ENCODE measurements at places on chromosomes 5 and 9.

DNA sequence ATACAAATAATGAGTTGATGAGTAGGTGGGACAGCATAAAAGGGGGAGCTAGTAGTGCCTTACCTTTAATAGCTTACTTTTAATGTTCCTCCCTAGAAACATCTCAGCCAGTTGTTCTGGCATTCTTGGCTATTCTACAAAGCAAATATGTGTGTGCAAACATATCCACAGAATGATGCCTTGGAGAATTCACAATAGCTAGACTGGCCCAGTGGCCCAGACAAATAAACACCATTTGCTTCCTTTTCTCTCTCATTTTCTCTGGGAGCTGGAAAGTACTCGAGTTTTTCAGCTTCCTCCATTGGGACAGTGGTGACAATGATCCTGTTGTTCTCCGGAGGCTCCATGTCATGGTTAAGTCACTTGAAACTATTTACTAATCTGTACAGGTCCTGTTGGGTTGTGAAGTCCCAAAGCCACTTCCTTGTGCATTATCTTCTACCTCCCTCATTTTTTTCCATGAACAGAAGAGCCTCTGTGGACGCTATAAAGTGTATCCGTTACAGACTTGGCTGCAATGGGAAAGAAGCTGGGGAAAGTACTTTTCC is 122.9 kb downstream of the DMAC1 start:
- DNase-seq: no peak

DNA sequence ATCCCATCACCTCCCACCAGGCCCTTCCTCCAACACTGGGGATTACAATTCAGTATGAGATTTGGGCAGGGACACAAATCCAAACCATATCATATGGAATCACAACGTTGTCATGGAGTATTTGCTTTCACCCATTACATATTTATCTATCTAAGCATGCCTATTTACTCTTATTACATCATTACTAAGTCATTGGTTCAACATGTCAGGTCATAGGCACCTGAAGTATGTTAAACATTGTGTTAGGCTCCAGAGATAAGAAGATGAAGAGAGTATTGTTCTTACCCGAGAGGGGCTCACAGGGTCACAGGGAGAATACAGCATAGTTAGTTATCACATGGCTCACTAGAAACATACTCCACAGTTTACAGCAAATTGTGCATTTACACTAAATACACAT is 150.5 kb downstream of the TMEM161B start:
- no peak for DNase-seq

DNA sequence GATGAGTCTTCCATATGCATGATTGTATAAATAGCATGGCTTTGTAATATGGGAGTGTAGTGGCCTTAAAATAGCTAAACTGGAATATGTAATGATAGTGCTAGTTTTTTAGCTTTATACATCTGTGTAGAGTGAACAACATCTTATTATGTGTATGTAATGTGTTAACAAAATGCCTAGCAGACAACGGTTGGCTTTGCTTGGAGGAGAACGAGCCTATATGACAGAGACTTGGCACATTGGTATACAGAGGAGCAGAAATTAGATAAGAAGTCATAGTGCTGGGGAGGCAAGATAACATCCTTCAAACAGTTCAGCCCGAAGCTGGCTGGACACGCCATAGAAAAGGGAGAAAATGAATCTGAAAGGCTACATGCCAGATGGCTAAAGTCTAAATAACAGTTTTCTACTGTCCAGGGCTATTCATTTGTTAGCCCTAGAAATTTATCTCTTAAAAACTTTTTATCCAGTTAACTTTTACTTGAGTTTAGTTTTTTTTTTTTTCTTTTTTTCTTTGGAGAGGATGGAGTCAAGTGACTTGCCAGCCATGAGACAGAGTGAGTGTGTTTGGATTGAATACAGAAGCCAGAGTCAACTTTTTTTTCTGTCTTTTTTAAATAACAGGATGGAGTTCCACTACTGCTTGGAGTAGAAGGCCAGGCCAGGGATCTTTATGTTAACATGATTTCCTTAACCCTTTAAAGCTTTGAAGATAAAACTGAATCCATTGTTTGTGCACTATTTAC is 214.4 kb upstream of the ACTBL2 start:
- no peak for DNase-seq

GRCh38 chr5:42691413-42691937 is 65.1 kb upstream of the CCDC152 start:
- no peak for DNase-seq

DNA sequence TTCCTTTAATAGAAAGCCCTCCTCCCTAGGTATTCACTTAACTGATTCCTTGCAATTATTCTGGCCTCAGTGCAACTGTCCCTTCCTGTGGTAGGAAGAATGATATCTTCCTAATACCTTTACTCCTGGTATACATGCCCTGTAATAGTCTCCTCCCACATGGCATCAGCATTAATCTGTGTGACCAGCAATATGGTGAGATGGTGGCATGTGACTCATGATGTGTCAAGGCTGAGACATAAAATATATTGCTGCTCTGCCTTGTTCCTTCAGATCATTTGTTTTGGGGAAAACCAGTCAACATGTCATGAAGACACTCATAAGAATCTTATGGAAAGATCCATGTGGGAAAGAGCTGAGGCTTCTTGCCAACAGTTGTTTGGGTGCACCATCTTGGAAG is 149.1 kb upstream of the TRPM3 start:
- no peak for DNase-seq

DNA sequence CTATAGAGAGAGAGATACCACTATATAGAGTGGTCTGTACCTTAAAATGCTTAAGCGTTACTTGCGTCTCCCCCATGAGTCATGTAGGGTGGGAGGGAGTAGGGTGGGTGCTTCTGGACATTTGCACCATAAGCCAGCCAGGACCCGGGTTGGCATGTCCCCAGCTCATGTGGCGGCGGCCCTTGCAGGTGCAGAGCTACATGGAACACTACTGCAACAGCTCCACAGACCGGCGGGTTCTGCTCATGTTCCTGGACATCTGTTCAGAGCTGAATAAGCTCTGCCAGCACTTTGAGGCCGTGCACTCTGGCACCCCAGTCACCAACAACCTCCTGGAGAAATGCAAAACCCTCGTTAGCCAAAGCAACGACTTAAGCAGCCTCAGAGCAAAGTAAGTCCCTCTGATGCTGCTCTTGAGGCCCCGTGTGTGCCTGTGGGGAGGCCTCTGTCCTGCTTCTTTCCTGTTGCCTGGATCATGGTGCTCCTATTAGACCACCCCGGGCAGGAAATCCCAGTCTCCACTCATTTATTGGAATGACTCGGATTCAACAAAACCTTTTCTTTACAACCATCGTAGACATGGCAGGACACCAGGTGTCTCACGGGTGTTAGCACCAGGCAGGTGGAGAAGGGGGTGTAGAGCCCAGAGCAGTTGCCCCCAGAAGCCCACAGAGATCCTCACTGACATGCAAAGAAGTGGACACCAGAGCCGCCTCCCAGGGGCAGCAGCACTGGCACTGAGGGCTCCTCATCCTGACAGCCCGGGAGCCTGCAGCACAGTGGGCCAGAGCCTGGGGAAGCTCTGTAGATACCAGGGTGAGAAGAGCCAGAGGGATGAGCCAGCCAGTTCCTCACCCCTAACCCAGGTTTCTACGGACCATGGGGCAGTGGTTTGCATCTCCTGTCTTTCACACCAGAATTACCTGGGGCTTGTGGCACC is 8.8 kb downstream of the SPACA9 start:
- DNase-seq: no peak

- DNase-seq: no peak
Observed at GRCh38 chr5:54624805-54625568, 107.4 kb downstream of the SNX18 start.

DNA sequence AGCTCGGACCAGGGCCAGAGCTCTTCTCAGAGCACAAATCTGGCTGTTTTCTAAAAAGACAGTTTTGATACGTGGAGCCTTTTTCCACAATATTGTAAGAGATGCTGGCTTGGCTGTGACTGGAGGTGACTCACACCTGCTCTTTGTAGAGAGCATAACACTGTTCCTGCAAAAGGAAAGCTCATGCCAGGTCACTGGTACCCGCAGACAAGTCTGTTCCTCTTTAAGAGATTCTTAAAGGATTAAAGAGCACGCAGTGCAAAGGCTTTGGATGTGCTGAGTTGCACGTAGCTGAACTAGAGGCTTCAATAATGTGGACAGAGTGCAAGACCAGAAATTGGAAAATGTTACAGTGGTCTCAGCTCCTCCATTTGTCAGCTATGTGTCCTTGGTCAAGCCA is 19.0 kb downstream of the ACTL7B start:
- no peak for DNase-seq

- DNase-seq: peak; percentile 88
Observed at GRCh38 chr5:126490167-126490940, 67.1 kb downstream of the GRAMD2B start.

DNA sequence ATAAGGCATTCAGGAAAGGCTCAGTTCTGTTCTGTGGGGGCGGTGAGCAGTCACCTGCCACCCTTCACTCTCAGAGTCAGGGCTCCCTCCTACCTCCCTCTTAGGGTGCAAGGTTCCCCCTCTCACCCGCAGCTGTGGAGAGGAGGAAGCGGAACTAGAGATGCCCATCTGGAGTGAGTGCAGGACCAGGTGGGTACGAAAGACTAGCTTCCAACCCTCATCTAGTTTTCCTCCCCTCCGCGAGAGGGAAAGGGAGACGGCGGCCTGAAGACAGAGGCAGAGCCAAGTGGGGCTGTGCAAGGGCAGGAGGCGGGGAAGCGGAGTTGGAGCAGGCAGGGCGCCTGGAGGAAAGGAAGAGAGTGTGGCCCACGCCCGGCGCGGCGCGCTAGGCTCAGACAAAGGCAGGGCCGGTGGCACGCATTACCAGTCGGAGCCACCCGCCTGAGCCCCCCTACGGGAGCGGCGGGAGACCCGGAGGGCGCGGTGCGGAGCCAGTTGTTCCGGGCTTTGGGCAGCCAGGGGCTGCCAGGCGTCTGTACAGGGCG is 7.3 kb downstream of the PRR7 start:
- no peak for DNase-seq

- DNase-seq: no peak
Observed at GRCh38 chr9:120513825-120514396, 66.1 kb downstream of the CDK5RAP2 start.

DNA sequence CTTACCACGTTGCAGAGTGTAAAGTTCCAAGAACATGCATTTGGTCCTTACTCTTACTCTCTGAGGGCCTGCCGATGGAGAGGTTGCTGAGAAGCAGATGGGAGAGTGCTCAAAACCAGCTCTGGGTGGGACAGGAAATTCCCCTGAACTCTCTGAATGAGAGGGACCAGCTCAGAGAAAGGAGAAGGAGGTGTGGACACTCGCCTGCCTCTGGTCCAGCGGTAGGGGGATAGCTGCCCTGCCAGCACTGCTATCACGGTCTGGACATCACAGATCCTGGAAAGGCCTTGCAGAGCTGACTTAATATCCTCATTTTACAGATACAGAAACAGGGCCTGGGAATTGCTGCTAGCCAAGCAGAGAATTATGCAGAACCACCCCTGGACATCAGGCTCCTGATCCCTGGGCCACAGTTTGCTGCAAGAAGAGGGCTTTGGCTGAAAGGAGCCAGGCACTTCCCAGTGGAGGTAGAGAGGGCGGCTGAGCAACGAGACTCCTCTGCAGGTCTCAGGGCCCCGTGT is 4.9 kb downstream of the TRAF1 start:
- DNase-seq: no peak

GRCh38 chr9:749716-750115 is 91.8 kb upstream of the DMRT1 start:
- DNase-seq: no peak

DNA sequence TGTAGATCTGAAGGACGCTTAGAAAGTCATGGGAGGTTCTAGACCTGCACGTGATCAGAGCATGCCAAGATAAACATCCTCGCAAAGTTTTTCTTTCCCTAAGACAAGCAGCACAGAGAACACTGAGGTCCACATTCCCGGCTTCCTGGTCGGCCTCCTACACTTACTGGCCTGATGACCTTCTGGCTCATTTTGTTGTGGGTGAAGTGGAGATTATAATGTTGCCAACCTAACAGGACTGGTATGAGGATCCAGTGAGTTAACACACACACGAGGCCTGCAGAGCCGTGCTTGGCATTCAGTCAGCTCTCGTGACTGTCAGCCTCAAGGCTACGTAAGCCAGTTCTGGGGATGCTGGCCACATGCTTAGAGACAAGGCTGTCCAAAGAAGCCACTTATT is 186.0 kb downstream of the TENT4A start:
- peak; percentile 45 for DNase-seq

DNA sequence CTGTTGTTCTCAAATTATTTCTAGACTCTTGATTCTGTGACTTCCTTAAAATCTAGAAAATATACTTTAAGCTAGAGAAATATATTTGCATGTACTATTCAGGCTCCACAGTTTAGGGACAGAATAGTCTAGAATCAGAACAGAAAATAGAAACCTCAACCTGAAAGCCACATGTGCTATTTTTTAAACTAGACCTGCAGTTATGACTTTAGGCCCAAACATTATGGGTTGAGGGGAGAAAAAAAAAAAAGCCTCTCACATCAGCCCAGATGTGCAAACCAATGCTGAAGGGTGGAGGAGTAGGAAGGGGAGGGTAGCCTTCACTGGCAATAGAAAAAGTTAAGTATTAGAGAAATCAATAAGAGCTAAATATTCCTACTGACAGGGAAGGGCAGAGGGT is 35.7 kb downstream of the ELL2 start:
- no peak for DNase-seq

DNA sequence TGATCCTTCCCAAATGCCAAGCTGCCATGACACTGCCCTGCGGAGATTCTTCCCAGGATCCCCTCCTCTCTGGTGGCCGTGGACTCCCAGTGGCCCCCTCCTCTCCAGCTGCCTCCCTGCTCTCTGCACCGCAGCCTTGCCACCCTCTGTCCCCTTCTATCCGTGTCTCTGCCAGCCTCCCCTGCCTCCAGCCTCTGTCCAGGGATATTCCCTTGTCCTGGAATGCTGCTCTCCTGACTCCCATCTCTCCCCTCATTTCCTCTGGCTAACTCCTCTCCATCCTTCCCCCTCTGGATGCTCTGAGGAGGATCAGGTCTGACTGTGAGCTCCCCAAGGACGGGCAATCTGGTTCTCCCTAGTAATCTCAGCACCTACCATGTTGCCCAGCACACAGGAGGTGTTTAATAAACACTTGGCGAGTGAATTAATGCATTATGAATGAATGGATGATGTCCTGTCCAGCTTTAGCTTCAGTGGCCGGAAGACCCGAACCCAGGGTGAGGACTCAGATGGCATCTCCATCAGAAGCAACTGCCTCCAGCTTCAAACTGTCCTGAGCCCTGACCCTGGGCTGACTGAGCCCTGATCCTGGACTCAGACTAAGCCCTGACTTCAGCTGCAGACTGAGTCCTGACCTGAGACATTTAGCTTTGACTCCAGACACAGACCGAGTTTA is 7.5 kb upstream of the CRB2 start:
- no peak for DNase-seq

GRCh38 chr9:6632516-6633183 is 12.9 kb downstream of the GLDC start:
- no peak for DNase-seq

DNA sequence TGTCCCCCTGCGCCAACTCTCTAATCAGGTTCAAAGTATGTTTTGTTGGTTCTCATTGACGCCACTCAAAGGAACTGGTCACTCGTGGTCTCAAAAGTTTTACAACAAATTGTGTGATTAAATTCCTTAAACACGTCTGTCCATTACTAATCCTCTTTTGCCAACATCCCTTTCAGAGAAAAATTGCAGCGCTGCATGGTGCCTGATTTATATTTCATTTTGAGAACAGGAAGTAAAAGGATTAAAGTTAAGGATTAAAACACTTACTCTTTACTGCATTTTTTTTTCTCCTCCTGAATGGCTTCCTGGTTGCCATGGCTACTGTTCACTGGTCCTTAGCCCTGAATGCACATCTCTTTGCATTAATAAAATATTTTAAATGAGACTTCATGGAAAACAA is 383.5 kb downstream of the GLIS3 start:
- peak; percentile 62 for DNase-seq
